ENCODE measurements at places on chromosomes 4 and X.

- DNase-seq = no peak
These were observed 14.1 kb downstream of the F9 start for GRCh38 chrX:139544591-139544990.

GRCh38 chrX:132294776-132295495 lies 75.7 kb upstream of the RAP2C start:
- no peak for DNase-seq

GRCh38 chr4:41406113-41406516 lies 131.8 kb upstream of the LIMCH1 start:
- DNase-seq = no peak

DNA sequence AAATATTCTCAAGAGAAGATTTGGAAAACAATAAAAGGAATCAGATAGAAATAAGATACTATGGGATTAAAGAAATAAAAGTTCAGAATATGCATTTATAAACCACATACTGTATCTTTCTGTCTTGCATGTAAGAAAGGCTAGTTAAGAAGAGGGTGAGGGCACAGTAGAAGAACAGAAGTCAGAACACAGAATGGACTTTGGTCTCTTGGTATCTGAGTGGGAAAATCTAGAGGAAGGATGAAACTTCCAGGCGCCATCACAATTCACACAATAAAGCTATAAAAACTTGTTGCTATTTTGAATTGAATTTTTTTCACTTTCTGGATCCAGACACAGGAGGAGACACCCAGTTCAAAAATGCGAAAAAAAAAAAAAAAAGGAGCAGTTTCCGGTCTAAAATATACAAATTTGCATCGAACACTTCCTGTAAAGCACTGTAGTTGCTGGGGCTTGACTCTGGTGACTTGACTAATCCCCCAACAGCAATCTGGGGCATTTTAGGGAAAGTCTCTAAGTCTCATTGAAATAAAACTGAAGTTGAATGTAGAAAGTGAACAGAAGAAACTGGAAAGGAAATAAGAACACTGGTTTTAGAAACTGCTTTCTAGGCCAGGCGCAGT lies 8.1 kb upstream of the NAAA start:
- DNase-seq = no peak

DNA sequence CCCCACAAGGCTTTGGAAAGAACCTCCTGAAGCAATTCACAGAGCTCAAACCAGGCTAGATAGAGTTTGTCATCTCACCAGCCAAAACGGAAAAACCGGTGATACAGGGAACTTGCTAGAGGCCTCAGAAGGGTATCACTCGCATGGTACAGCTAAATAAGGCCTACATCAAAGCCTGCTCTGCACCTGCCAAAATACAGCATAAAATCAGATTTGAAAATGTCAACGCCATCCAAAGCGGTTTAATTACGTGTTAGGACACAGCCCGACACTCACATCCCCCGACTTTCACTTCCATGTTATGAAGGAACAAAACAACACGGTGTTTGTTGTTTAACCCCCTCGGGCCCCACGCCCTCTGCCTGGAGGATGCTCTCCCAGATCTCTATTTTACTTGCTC lies 65.0 kb downstream of the MAPK10 start:
- no peak for DNase-seq

- no peak for DNase-seq
These were observed 59.7 kb upstream of the PGRMC2 start for GRCh38 chr4:128347175-128347868.
